M059J (cell line): ENCODE measurements at places on chromosomes 6 and 20. TPM values are rescaled to one million over a fixed set of nuclear protein-coding genes. Genes with fewer than 3 reads are reported as not detected.
A peak's percentile ranks its signal among the peaks of the same experiment; 100 is the strongest.

GRCh38 chr20:14826543-14827313 is 489.3 kb upstream of the FLRT3 start:
- no peak for DNase-seq

GRCh38 chr6:129369737-129370136 is 340.2 kb downstream of the ARHGAP18 start:
- no peak for DNase-seq

DNA sequence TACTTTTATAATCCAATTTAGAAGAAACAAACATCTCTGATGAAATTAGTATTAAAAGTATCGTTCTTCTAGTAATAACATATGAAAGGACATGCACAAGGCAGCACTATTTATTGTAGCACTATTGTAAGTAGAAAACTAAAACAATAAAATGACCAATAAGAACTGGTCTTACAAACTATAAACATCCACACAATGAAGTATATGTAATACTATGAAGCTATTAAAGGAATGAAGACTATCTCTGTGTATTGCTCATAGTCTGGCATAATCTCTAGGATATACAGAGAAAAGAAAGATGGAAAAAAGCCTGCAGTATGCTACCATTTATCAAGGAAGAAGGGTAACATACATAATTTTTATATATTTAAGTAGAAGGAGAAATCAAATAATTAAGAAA is 16.7 kb downstream of the LCA5 start:
- DNase-seq = no peak

GRCh38 chr20:9428292-9428607 is 86.1 kb upstream of the LAMP5 start:
- DNase-seq = no peak

DNA sequence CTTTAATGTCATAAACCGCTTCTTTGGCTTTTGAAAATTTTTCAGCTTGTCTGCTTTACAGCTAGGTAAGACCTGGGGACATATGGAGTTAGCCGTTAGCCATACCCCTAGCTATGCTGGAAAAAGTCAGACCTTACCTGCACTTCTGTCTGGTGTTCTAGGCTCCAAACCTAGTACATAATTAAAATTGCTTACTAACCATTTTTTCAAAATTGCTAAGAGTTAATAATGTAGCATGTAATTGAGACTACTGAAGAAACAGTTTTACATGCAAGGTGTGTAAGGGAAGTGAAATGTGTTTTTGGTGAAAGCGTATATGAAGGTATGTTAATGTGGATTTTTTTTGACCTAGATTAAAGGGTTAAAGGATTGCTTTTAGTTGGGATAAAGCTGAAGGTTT is 336.9 kb downstream of the RNF144B start:
- DNase-seq = no peak

DNA sequence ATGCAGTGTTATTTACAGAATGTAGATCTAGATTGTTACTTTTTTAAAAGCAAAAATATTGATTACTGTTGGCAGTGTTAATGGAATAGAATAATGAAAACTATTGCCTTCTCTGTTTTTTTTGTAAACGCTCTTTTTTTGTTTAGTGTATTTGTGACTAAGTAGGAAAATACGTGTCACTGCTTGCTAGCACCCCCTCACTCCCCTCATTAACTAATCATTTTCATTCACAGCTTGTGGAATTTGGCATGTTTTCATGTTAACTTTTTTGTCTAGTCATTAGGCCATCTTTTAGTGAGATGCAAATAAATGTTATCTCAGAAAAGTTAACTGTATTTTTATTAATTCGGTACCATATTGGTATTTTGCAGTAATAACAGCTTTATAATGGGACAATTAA is 29.8 kb downstream of the ADGRG6 start:
- DNase-seq = no peak

DNA sequence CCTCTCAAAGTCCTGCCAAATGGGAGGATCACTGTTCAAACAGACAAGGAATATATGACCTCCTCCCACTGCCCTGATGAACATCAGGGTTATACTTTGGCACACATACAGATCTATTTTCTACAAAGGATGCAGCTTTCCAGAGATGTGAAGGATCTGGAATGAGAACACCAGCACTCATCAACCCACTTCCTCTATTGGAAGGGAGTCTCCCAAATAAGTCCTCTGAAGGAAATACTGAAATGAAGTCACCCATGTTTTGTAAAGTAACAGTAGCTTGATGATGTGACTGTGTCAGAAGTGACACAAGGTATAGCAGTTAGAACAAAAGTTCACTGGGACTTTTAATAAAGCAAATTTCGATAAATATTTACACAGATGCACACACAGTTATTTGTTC is 104.9 kb downstream of the OGFRL1 start:
- peak; percentile 64 for DNase-seq

DNA sequence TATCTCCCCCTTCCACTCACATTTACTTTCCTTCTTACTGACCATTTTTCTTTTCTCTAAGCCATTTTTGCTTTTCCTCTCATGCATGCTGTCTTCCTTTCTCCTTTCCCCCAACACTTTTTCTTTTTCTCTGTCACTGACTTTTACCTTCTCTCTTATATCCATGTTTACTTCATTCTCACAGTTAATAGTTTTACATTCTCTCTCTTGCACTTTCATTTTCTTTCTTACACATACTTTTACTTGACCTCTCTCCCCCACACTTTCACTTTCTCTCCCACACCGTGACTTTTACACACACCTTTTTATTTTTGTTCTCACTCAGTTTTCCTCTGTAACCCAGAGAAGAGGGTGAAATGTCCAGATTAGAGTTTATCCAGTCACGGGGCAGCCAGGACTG is 636.3 kb downstream of the PTPRT start:
- no peak for DNase-seq

- DNase-seq = no peak
Measured at GRCh38 chr6:150967910-150968309, 102.4 kb downstream of the MTHFD1L start.

DNA sequence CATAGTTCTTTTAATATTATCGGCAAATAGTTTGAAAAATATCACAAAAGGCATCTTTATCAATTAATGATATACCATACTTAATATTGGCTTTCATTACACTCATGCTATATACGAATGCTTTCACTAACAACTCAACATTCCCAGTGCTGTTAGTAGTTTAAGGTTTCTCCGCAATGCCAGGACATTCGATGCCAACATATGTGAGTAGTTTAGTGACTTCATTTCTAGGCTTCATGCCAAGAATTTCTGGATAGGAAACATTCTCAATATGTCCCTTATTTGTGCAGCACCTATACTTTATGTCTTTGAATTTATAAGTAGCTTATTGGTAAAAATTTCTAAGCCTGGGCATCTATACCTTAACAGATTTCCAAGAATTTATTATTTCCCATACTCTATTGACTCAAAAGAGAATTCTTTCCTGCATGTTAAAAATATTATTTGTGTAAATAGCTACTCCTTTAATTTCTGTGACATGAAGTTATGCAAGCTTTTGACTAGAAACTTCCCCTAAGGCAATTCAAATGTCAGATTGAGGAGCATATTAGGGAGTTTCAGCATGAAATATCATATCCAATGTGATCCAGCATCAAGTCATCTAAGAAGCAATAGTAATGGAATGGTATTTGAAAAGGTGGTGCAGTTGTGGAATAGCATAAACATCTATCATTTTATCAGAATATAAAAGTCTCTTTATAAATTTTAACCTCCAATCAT is 236.0 kb upstream of the STXBP5 start:
- DNase-seq = peak; percentile 72

DNA sequence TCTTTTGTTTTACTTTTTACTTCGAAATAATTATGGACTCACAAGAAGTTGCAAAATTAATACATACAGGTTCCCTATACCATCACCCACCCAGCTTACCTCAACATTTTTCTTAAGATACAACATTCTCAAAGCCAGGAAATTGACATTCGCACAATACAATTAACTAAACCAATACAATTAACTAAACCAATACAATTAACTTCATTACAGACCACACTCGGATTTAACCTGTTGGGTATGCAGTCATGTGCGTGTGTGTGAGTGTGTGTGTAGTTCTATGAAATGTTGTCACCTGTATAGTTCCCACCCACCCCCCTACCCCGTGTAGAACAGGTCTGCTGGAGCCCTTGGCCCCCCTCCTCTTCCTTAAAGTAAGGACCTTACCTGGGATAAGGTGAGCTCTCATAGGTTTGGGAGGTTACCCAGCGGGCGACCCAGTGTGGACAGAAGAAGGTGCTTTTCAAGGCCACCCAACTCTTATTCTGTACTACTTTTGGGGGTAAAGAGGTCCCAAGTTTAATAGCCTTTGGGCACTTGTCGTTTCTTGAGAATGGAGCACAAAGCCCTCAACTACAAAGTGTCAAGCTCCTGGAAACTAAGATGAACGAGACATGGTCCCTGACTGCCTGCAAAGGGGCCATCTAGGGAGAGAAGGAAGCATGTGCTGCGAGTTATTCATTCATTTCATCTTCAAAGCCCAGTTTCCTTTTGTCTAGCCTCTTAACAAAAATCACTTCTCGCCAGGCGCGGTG is 544 bp upstream of the STK38 start:
- no peak for DNase-seq

GRCh38 chr6:167122041-167122826 is 662 bp upstream of the CCR6 start:
- DNase-seq = no peak

DNA sequence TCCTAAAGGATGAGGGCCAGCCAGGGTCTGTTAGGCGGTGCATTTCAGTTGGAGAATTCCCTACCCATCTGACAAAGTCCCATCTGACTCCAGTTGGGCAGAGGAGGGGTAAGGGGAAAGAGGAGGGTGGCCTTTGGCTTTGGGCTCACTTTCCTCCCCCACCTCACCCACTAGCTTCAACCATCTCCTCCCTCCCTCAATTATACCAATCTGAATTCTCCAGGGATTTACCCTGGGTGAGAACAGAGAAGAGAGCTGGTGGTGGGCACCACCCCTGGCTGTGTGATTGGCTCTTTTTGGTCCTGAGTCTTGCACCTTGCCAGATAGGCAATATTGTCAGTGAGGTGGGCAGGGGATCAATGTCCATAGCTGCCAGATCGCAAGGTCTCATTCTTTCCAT is 3.2 kb downstream of the HMGA1 start:
- no peak for DNase-seq

DNA sequence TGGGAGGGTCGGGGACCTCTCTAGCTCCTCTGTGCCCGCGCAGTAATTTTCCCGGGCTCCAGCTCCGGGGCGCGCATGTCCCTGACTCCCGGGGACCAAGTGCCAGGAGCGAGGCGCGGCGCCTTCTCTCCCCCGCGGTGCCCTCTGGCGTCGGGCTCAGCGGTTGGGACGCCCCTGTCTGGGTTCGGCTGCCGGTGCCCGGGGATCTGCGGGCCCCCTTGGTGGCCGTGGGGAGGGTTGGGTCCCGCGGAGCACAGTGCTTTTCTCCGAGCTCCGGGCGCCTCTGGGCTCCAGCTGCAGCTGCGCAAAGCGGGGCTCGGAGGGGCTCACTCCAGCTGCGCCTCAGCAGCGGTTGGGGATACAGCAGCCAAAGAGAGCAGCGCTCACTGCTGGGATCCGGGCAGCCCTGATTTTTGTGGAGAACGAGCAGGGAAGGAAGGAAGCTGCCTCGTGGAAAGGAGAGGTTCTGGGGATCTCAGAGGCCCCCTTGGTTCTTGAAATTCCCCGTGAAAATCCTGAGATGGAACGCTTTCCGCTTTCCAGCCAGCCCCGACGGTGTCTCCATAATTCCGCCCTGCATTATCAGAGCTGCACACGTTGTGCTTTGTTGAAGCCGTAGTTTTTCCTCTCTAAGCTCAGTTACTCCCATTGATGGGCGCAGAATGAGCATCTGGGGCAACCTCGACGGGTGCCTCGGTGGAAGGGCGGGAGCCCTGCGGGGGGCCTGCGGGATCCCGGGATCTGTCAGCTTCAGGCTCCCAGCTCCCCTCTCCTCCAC is 861 bp downstream of the PPP1R14C start:
- DNase-seq = no peak

- no peak for DNase-seq
Measured at GRCh38 chr6:12481850-12482249, 191.7 kb downstream of the EDN1 start.

GRCh38 chr6:22141241-22141745 is 155.5 kb downstream of the PRL start:
- peak; percentile 68 for DNase-seq

- DNase-seq = no peak
Measured at GRCh38 chr6:13462458-13463327, 24.7 kb downstream of the GFOD1 start.

GRCh38 chr20:52953020-52953419 is 19.1 kb upstream of the TSHZ2 start:
- DNase-seq = peak; percentile 70

- no peak for DNase-seq
Measured at GRCh38 chr20:59903621-59904020, 29.8 kb downstream of the SYCP2 start.

DNA sequence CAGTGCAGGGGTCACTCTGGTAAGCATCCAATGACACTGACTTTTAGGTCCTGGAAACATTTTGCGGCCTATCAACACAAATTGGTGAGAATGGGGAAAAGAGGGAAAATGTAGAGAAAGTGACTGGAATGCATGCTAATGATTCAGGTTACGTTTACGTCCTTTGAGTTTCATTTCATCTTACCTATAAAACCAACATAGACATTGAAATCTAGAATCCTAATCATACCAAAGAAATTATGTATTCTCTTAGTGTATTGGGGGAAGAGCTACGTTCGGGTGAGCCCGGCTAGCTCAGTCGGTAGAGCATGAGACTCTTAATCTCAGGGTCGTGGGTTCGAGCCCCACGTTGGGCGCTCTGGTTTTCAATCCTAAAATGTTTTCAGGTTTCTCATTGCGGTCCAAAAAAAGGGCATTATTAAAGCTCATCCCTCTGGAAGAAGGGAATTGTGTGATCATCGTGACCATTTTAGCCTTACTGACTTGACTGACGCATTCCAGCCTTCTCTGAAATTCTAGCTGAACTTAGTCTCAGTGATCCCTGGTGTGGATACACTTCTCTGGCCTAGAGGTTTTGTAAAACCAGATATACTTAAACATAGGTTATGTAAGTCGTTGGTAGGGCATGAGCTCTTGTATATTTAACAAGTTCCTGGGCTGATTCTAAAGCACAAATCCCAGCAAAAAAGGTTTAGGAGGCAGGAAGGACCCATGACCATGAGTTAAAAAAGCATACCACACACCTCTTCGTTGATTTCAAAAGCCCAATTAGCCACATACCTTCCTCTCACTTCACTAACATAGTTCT is 18.3 kb downstream of the HMGN4 start:
- peak; percentile 98 for DNase-seq

GRCh38 chr20:654417-654750 is 1.4 kb upstream of the SRXN1 start:
- DNase-seq = no peak

- DNase-seq = no peak
Measured at GRCh38 chr6:49637350-49637731, 702 bp upstream of the RHAG start.

GRCh38 chr20:11168026-11168425 is 494.2 kb upstream of the JAG1 start:
- peak; percentile 43 for DNase-seq

The BMP2 gene
- 4.1 and 6.6 TPM in 2 replicates for total RNA-seq

The RIMS4 gene
- total RNA-seq = 0.02 TPM in 2 replicates
